ENCODE measurements at places on chromosomes 12 and 14. TPM values are rescaled to one million over a fixed set of nuclear protein-coding genes. Genes with fewer than 3 reads are reported as not detected.

GRCh38 chr14:70995211-70995610, 88.0 kb downstream of the PCNX1 start:
- DNase-seq: no peak

GRCh38 chr14:46596236-46596635, 55.3 kb downstream of the RPL10L start:
- DNase-seq: no peak

DNA sequence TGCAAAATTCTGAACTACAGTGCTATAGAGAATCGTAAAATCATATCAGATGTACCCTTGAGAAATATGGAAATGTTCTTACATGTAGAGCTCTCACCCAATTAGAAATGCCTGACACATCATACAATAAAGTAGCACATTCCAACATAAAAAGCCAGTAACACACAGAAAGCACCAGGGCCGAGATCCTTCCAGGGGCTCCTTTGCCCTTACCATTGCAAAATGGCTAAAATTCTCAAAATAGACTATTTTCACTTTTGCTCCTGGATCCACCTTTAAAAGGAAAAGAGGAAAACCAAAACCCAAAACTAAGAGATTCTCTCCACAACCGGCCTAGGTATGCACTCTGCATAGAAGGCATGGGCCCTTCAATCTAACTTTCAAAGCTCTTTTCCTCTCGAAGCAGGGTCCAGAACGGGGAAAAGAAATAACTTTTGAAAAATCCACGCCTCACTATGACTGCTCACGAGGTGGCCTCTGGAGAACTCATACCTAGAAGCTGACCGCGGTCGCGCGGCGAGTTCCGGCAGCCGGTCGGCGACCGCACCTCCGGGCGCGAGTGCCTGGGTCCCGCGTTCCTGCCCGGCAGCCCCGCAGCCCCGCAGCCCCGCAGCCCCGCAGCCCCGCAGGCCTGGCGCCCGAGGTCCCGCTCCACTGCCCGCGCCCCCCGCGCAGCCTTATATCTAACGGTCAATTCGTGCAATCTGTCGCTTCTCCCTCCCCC, 2.7 kb downstream of the OTX2 start:
- no peak for DNase-seq

- no peak for DNase-seq
Observed at GRCh38 chr12:6960593-6961277, 9.6 kb downstream of the PTPN6 start.

The KRT71 gene
- total RNA-seq: not detected

The ACACB gene
- 23.5 TPM for total RNA-seq

All from CD4-positive, CD25-positive, alpha-beta regulatory T cell (primary cell).